Hippocampal formation (tissue), 2 donors: ENCODE measurements at places on chromosomes 7 and 10.
A peak's percentile ranks its signal among the peaks of the same experiment; 100 is the strongest.

DNA sequence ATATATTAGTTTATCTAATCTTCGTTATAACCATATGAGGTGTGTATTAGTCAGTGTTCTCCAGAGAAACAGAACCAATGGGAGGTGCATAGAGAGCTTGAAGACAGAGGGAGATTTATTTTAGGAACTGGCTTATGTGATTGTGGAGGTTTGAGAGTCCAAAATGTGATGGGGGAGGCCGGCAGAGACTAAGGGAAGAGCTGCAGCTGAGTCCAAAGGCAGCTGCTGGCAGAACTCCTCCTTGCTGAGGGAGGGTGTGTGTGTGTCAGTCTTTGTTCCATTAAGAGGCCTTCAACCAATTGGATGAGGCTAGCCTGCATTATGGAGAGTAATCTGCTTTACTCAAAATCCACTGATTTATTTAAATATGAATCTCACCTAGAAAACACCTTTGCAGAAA lies 165.1 kb downstream of the SH3PXD2A start:
- DNase-seq, result peak; percentile 79

- no peak for DNase-seq
Observed at GRCh38 chr10:18313626-18314025, 173.4 kb downstream of the CACNB2 start.

GRCh38 chr7:95558864-95559263 lies 37.5 kb downstream of the PDK4 start:
- DNase-seq, result no peak

DNA sequence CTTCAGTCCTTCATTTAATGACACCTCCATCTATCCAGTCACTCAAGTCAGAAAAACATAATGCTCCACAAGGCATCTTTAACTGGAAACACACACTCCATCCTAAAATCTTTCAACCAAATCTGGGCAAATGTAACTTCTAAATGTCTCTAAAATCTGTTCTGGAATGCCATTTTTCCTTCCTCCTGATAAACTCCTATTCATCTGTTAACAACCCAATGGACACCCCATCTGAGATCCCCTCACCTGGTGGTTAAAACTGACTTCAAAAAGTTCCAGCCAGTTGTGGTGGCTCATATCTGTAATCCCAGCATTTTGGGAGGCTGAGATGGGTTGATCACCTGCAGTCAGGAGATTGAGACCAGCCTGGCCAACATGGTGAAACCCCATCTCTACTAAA lies 78.7 kb downstream of the ARHGAP21 start:
- no peak for DNase-seq

DNA sequence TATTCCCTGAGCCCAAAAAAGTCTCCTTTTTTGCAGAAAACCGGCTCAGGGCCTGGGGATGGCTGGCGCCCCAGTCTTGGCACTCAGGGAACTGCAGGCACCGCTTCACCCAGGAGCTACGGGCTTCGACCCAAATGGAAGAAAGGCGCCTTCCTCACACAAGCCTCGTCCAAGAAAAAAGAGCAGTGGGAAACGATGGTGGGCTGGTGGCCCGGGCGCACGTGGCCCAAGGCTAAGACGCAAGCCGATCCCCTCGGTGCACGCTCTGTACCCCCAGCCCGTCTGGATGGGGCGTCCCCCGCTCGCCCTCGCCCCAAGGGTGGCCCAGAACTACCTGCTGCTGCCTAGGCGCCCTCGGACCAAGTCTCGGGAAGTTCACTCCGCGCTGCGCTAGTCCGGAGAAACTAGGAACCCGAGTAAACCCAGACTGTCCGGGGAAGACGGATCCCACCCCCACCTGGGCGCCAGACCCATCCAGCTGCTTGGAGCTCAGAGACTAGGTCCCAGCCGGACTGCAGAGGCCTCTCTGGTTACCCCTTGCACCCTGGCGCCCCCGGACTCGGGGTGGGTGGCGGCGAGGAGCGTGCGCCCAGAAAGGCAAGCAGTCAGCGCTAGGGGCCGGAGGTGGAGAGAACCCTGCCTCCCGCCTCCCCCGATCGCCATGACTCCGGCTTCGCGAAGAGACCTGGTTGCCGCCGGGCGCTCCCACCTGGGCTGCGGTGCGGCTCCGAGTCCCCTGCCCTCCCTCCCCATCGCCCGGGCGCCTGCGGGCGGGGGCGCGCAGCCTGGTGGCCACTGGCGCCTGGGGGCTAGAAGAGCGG lies 76.4 kb downstream of the CALN1 start:
- DNase-seq, result no peak

DNA sequence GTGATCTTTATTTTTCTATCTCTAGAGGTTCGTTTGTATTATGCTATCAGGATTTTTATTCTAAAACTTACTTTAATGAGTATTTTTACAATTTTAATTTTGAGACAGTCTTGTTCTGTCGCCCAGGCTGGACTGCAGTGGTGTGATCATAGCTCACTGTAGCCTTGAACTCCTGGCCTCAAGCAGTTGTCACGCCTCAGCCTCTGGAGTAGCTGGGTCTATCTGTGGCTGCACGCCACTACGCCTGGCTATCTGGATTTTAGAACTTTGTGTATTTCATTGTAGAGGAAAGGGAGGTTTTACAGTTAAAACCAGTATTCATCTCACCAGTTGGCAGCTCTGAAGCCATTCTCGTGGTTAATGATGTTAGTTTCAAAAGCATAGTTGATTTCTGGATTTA lies 25.9 kb downstream of the DNAJB6 start:
- no peak for DNase-seq

DNA sequence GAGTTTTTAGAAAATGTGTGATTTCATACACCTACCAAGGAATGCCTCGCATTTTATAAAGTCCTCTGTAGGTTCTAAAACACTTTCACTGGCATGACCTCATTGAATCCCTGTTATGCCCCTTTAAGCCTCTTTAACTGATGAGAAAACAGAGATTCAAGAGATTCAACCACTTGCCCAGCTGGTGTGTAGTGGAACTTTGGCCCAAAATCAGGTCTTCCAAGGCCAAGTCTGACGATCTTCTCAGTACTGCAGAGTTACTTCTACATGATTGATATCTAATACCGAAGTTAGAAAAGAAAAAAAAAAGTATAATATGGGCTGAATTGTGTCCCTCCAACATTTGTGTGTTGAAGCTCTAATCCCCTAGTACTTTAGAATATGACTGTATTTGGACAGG lies 202.0 kb downstream of the WDR11 start:
- no peak for DNase-seq

- peak; percentile 1 for DNase-seq
Observed at GRCh38 chr10:128896963-128897362, 570.1 kb upstream of the MGMT start.
